Kidney capillary endothelial cell (primary cell): ENCODE measurements at places on chromosomes 6 and 20.

DNA sequence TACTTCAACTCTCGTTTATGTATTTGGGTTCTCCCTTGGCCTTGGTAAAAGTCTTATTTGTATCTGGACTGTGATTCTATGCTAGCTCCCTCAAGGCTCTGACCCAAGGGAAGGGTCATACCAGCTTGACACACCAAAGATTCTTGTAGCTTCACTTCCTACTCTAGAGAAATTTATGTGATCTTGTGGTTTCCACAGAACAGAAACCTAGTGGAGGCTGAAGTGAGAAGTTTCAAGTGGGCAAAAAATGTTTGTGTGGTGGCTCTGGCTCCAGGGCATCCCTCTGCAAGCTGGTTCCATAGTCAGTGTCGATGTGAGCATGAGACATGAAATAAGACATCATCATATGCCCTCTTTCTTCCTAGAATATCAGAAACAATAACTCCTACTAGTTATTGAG lies 48.1 kb upstream of the TNFRSF21 start:
- no peak for DNase-seq

GRCh38 chr6:7021301-7021700 lies 86.5 kb upstream of the RREB1 start:
- DNase-seq = no peak

GRCh38 chr6:135182071-135183001 lies 1.2 kb downstream of the MYB start:
- DNase-seq = peak; percentile 9

DNA sequence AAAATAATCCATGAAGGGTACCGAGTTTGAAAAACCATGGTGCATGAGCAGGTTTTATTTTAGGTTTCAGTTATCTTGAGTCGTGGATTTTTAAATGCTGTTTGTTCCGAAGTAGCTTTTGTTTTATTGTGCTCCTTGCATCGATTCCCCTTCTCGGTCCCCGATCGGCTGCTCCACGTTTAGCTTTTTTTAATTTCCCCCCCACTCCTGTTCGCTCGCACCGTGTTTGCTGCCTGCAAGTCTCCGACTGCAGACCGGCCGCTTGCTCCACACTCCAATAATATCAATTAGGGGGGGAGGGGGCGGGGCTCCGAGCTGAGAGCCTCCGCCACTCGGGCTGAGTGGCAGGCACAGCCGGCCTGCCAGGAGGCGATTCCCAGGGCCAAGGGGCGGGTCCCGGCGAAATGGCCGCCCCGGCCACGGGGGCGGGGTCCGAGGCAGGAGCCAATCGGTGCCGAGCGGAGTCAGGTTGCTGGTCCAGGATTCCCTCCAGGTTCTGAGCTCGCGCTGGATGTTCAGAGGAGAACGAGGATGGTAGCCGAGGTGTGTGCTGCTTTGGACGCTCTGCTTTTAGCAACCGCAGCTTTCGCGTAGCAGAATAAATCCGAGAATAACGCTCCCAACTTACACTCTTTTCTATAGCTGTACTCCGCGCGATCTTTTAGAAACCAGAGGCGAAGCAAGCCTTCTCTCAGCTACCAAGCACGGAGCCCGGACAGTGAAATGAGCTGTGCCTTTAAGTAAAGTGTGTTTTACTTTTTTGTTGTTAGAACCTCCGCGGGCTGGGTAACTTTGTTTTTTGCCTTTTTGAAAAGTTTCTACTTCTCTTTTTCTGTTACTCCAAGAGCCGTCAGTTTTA lies at the start of gene EPHA7:
EPHA7 (minus strand) TSS at position 256 of the 859 bp plus-strand sequence; CDS start at position 38, 218 bp downstream.
- DNase-seq = peak; percentile 94

GRCh38 chr20:39036011-39036410 lies 73.9 kb downstream of the DHX35 start:
- DNase-seq = no peak

DNA sequence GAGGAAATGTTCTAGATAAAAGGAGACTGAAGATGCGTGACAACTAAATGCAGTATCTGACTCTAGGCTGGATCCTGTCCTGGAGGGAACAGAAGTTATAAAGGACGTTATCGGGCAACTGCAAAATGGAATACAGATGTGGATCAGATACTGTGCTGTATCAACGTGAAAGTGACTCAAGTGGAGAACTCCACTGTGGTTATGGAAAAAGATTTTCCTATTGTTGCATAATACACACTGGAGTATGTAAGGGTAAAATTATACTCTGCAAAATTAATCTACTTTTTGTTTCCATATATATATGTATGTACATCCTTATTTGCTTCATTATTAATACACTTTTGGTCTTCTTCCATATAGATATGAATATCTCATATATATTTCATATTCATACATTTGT lies 654.0 kb downstream of the QKI start:
- DNase-seq = no peak

- no peak for DNase-seq
Observed at GRCh38 chr6:39114388-39114703, 640 bp downstream of the SAYSD1 start.

- no peak for DNase-seq
Observed at GRCh38 chr20:8602389-8603116, 466.3 kb upstream of the PLCB4 start.

DNA sequence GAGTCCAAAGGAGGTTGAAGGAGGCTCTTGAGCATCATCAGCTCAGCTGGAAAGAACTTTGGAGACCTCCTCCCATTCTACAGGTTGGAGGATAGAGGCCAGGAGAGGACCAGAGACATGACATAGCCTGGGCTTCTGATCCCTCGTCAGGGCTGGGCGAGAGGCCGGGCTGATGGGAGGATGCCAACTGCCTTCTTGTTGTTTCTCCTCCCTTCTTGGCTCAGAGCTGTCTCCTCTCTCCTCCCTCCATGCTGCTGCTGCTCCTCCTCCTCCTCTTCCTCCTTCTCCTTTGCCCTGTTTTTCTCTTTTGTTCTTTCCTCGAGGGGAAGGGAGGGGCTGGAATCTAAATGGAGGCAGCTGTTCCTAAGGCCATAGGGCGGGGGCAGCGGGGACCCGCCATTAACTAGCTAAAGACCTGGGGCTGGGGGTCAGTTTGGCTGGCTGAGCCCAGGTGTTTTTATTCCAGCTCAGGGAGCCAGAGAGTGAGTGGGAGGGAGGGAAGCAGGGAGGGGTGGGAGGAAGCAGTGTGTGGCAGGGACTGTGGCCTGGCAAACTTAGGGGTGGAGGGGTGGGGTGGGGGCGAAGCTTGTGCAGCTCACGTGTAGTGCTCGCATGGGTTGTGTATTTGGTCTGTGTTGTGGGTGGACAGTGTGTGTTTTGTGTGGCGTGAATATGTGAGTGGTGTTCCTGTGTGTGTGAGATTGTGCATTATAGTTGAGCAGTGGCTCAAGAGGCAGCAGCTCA lies 84.8 kb downstream of the CD40 start:
- DNase-seq = no peak

GRCh38 chr6:169164451-169164850 lies 89.2 kb downstream of the THBS2 start:
- DNase-seq = no peak

DNA sequence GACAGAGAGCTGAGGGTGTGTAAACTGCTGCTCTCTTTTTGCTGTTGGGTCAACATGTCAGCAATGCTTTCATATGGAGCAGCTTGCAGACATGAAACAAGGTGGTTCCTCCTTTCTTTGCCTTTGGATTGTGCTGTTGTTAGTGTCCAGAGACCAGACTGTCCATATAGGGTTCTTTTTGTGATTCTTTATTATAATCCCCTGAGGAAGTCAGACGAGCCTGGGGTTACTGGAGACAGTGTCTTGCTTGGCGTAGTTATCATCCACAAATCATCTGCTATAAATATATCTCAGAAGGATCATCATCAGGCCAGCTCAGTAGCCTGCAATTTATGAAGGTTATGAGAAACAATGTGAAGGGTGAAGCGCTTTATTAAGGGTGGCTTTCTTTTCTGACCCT lies 2.3 kb upstream of the ADGRB3 start:
- DNase-seq = no peak

GRCh38 chr6:106927531-106928398 lies 46.8 kb downstream of the CD24 start:
- peak; percentile 16 for DNase-seq

- no peak for DNase-seq
Observed at GRCh38 chr6:143680141-143680540, 2.4 kb downstream of the PHACTR2 start.

- peak; percentile 36 for DNase-seq
Observed at GRCh38 chr20:7736336-7736735, 203.9 kb downstream of the HAO1 start.

GRCh38 chr6:219019-219570 lies 73.2 kb upstream of the DUSP22 start:
- DNase-seq = no peak

DNA sequence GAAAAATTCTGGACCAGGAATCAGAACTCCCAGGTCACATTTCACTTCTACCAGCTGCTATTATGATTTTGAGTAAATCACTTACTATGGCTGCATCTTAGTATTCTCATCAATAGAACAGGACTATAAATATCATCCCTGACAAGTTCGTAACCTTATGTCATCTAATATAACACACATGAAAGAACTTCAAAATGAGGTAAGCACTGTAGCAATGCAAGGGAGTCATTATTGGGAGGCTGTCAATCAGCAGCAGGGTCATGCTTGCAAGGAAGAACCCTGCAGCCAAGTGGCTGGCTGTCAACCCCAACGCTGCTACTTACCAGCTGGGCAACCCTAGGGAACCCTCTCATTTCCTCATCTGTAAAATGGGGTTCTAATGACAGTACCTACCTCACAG lies 123.3 kb upstream of the B3GAT2 start:
- DNase-seq = no peak

- peak; percentile 74 for DNase-seq
Observed at GRCh38 chr6:148342350-148343046, at the start of gene SASH1. TSS of gene SASH1 (plus strand) at chr6:148342838. CDS start at chr6:148343068, 230 bp downstream.

DNA sequence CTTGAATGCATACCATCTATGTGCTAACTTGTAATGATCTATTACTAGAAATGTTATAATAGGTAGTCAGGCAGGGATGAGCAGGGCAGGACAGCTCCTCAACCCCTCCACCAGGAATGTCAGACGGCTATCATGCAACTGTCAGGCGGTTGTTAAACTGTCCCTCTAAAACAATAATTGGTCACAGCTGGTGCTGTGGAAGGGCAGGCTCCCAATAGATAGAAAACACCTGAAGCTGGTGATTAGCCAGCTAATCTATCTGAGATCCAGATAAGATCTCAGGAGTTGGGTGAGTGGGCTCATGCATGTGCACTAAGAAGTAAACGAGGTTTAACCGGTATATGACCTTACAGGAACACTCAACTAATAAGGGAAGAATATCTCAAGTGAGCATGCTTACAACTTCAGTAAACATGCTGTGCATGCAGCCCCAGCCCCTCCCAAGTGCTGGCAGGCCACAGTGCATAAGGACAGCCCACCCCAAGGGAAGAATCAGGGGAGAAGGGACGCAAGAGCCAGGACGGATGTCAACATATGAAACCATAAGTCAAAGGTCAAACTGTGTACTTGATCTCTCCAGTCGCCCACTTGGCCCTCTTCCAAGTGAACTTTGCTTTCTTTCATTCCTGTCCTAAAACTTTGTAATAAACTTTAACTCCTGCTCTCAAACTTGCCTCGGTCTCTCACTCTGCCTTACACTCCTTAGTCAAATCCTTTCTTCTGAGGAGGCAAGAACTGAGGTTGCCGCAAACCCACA lies 566.2 kb upstream of the NRSN1 start:
- no peak for DNase-seq

DNA sequence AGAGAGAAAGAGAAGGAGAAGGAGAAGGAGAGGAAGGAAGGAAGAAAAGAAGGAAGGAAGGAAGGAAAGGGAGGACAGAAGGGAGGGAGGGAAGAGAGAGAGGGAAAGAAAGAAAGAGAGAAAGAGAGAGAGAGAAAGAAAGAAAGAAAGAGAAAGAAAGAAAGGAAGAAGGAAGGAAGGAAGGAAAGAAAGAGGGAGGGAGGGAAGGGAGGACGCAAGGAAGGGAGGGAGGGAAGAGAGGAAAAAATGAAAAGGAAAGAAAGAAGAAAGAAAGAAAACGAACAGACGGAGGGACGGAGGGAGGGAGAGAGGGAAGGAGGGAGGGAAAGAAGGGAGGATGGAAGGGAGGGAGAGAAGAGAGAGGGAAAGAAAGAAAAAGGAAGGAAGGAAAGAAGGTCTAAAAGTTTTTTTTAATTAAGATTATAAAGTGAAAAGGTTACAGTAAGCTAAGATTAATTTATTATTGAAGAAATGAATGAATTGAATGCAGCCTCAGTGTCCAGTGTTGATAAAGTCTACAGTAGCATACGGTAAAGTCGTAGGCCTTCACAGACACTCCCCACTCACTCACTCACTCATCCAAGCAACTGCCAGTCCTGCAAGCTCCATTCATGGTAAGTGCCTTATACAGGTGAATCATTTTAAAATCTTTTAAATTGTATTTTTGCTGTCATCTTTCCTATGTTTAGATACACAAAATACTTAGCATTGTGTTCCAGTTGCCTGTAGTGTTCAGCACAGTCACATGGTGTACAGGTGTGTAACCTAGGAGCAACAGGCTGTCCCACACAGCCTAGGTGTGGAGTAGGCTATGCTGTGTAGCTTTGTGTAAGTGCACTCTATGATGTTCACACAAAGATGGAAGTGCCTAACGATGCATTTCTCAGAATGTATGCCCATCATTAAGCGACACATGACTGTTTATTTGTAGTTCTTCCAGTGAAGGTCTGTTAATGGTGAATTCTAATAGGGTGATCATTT lies 20.3 kb upstream of the ARID1B start:
- no peak for DNase-seq

DNA sequence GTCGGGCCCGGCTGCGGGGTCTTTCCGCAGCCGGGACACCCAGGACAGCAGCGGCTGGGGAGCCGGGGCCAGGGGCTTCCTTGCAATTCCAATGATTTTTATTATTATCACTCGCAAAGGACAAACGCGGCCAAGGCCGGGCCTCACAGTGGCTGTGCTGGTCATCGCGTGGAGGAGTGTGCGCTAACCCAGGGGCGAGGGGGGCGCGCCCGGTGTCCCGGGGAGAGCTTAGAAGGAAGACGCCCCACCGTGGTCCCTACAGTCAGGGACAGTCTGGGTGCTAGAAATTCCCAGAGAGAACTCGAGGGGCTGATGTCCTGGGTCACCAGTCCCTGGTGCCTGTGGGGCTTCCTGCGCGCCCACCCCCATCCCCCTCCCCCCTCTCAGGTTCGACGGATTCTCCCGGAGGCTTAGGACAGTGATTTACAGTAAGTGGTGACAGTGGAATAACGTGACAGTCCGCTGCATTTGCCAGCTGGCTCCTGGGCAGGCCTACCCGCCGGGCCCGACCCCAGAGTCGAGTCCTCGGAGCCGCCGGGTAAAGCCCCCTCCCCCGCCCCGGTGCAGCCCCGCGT lies 9.5 kb downstream of the FOXC1 start:
- no peak for DNase-seq

DNA sequence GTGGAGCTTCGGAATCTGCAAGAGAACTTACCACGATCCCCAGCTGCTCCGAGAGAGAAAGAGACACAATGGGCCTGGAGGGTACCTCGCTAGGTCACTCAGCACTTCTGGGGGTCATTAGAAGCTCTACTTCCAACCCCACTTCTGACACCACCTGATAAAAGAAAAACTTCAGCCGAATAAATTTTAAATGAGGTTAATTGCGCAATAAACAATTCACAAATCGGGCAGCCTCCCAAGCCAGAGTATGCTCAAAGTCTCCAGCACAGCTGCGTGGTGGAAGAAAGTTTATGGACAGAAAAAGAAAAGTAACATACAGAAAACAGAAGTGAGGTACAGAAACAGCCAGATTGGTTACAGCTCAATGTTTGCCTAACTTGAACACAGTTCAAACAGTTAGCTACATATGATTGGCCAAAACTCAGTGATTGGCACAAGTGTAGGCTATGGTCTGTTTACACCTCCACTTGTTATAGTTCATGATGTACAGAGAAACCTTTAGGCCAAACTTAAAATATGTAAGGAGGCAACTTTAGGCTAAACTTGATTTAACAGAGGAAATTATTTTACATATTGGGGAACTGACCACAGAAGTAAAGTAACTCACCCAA lies 52.6 kb downstream of the COL11A2 start:
- DNase-seq = no peak

- no peak for DNase-seq
Observed at GRCh38 chr6:100833972-100834574, 47.1 kb downstream of the ASCC3 start.
